Naive thymus-derived CD4-positive, alpha-beta T cell (primary cell): ENCODE measurements at places on chromosomes 7 and 10. TPM values are rescaled to one million over a fixed set of nuclear protein-coding genes. Genes with fewer than 3 reads are reported as not detected.

Gene CUTC
- polyA plus RNA-seq = 74.3 TPM

Gene SLC13A1
- not detected for polyA plus RNA-seq

Gene PRR15
- polyA plus RNA-seq = not detected

Gene REPIN1
- 46.7 TPM for polyA plus RNA-seq

Gene ITGA8
- not detected for polyA plus RNA-seq

Gene GBX1
- not detected for polyA plus RNA-seq

Gene A1CF
- not detected for polyA plus RNA-seq

Gene PRF1
- polyA plus RNA-seq = 27.6 TPM

Gene ATP6V1F
- polyA plus RNA-seq = 340 TPM

Gene PNLIPRP2
- polyA plus RNA-seq = not detected

- H3K4me1 ChIP-seq = no peaks in the 10 kb centered on the region
- H3K27me3 ChIP-seq = no peaks in the 10 kb centered on the region
- H3K27ac ChIP-seq = no peak overlapping the region
- DNase-seq = no peak
- H3K36me3 ChIP-seq = no peaks in the 10 kb centered on the region
- H3K4me3 ChIP-seq = no peak overlapping the region
These were observed 199.9 kb downstream of the ARHGAP12 start for GRCh38 chr10:31728698-31729224.

GRCh38 chr10:9451211-9451773, 1396.8 kb downstream of the GATA3 start:
- H3K27ac ChIP-seq = no peak overlapping the region
- no peaks in the 10 kb centered on the region for H3K36me3 ChIP-seq
- no peak for DNase-seq
- H3K4me3 ChIP-seq = no peak overlapping the region

- H3K36me3 ChIP-seq = no peaks in the 10 kb centered on the region
- peaks cover 6% of the 10 kb centered on the region for H3K4me1 ChIP-seq
- no peak for DNase-seq
- H3K4me3 ChIP-seq = peak overlapping the region; percentile 42
- peaks cover 24% of the 10 kb centered on the region for H3K27me3 ChIP-seq
These were observed 2.5 kb upstream of the TMEM178B start for GRCh38 chr7:141071260-141071854.

- no peaks in the 10 kb centered on the region for H3K4me1 ChIP-seq
- DNase-seq = no peak
- no peaks in the 10 kb centered on the region for H3K27me3 ChIP-seq
- H3K36me3 ChIP-seq = no peaks in the 10 kb centered on the region
These were observed 110.4 kb downstream of the OSBPL3 start for GRCh38 chr7:24869572-24869971.

DNA sequence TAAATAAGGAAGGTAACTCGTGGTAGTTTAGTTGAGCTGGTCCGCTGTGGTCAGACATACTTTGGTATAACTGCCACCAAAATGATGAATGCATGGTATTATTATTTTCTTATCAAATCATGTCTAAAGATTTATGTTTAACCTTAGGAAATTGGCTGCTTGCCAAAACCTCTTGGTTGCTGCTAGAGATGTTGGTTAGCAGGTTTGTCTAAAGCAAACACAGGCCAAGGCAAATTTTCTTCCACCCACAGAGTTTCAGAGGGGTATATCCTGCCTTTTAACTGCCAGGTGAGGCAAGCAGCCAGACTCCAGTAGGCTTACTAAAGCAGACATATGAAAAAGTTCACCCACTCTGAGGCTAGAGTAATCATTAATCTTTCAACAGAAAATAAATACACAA, 101.4 kb downstream of the SEMA3E start:
- H3K27ac ChIP-seq = no peak overlapping the region
- H3K4me1 ChIP-seq = no peaks in the 10 kb centered on the region
- no peaks in the 10 kb centered on the region for H3K36me3 ChIP-seq
- no peak overlapping the region for H3K4me3 ChIP-seq
- DNase-seq = no peak

- no peaks in the 10 kb centered on the region for H3K27me3 ChIP-seq
- H3K27ac ChIP-seq = no peak overlapping the region
- no peaks in the 10 kb centered on the region for H3K36me3 ChIP-seq
- H3K4me3 ChIP-seq = no peak overlapping the region
- DNase-seq = no peak
These were observed 32.8 kb downstream of the CPVL start for GRCh38 chr7:29113384-29114102.

- H3K4me1 ChIP-seq = peaks cover 5% of the 10 kb centered on the region
- DNase-seq = no peak
- peaks cover 8% of the 10 kb centered on the region for H3K36me3 ChIP-seq
- H3K4me3 ChIP-seq = no peak overlapping the region
- H3K27me3 ChIP-seq = no peaks in the 10 kb centered on the region
These were observed 15.2 kb upstream of the DNAAF5 start for GRCh38 chr7:711093-711921.

GRCh38 chr7:129923709-129924108, 29.1 kb downstream of the UBE2H start:
- H3K27me3 ChIP-seq = no peaks in the 10 kb centered on the region
- no peaks in the 10 kb centered on the region for H3K36me3 ChIP-seq
- H3K27ac ChIP-seq = no peak overlapping the region
- DNase-seq = no peak
- H3K4me1 ChIP-seq = peaks cover 10% of the 10 kb centered on the region

- H3K4me3 ChIP-seq = no peak overlapping the region
- H3K27me3 ChIP-seq = no peaks in the 10 kb centered on the region
- DNase-seq = no peak
- H3K36me3 ChIP-seq = no peaks in the 10 kb centered on the region
These were observed 96.7 kb upstream of the PDCD4 start for GRCh38 chr10:110775020-110775375.

DNA sequence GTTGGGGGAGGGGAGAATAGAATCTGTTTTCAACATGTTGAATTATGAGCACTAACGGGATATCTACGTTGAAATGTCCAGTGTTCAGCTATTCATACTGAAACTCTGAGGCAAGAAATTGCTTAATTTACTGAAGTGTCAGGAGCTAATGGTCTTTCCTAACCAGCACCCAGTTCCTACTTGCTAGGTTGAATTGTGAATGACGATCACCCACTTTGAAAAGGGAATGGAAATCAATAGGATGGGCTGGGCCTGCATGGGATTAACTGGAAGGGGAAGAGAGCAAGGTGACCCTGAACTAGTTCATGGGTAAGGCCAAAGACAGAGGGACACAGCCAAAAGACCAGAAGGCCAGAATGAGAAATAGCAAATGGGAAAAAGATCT, 51.3 kb downstream of the HIPK2 start:
- H3K4me1 ChIP-seq = peaks cover 29% of the 10 kb centered on the region
- H3K27ac ChIP-seq = no peak overlapping the region
- DNase-seq = no peak
- H3K36me3 ChIP-seq = no peaks in the 10 kb centered on the region
- H3K27me3 ChIP-seq = no peaks in the 10 kb centered on the region

GRCh38 chr10:125057158-125058001, 103.0 kb downstream of the CTBP2 start:
- H3K4me3 ChIP-seq = no peak overlapping the region
- H3K36me3 ChIP-seq = no peaks in the 10 kb centered on the region
- no peak for DNase-seq
- H3K27ac ChIP-seq = no peak overlapping the region

DNA sequence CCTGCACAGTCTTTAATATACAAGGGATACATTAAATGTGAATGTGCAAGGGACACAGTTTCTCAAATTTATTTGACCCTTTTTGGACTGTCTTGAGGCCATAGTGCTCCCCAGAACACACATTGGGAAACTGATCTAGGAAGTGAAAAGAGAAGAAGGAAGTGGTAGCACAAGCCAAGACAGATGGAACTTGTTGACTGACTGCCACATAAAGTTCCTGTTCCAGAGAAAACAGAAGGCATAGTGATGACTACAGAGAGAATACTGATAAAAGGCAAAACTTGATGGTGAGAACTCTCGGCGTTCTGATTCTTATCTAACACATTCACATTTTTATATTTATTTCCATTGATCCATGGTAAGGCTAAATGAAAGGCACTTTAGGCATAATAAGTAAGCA, 1216.4 kb downstream of the CNTNAP2 start:
- H3K27me3 ChIP-seq = no peaks in the 10 kb centered on the region
- DNase-seq = no peak
- H3K27ac ChIP-seq = no peak overlapping the region
- no peak overlapping the region for H3K4me3 ChIP-seq

DNA sequence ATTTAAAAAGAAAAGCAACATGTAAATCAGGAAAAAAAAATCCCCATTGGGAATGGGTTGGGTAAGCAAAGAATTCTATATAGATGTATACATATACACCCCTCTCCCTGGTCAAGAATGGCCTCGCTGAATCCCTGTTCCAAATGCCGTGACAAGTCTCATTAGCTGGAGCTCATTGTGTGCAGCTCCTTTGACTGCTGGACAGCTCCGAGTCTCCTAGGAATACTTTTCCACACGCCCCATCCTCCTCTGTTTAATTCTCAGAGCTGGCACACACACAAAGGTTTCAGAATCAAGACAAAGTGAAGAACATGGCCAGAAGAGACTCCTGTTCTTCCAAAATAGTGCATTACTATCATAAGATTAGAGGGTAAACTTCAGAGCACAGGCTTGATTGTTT, 130.9 kb upstream of the MKLN1 start:
- H3K4me3 ChIP-seq = no peak overlapping the region
- no peaks in the 10 kb centered on the region for H3K4me1 ChIP-seq
- H3K36me3 ChIP-seq = no peaks in the 10 kb centered on the region
- no peak overlapping the region for H3K27ac ChIP-seq

GRCh38 chr10:131691481-131692090, 209.2 kb upstream of the PPP2R2D start:
- H3K4me3 ChIP-seq = no peak overlapping the region
- H3K4me1 ChIP-seq = no peaks in the 10 kb centered on the region
- H3K27ac ChIP-seq = no peak overlapping the region
- no peaks in the 10 kb centered on the region for H3K36me3 ChIP-seq
- no peaks in the 10 kb centered on the region for H3K27me3 ChIP-seq

DNA sequence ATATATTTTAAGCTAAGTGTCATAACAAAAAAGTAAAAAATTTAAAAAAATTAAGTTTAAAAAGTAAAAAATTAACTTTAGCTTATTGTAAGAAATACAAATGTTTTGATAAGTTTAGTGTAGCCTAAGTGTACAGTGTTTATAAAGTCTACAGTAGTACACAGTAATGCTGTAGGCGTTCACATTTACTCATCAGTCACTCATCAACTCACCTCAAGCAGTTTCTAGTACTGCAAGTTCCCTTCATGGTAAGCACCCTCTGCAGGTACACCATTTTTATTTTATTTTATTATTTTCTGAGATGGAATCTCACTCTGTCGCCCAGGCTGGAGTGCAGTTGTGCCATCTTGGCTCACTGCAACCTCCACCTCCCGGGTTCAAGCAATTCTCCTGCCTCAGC, 316.0 kb downstream of the FGFR2 start:
- DNase-seq = no peak
- H3K36me3 ChIP-seq = no peaks in the 10 kb centered on the region
- no peak overlapping the region for H3K4me3 ChIP-seq
- no peaks in the 10 kb centered on the region for H3K4me1 ChIP-seq
- no peaks in the 10 kb centered on the region for H3K27me3 ChIP-seq

DNA sequence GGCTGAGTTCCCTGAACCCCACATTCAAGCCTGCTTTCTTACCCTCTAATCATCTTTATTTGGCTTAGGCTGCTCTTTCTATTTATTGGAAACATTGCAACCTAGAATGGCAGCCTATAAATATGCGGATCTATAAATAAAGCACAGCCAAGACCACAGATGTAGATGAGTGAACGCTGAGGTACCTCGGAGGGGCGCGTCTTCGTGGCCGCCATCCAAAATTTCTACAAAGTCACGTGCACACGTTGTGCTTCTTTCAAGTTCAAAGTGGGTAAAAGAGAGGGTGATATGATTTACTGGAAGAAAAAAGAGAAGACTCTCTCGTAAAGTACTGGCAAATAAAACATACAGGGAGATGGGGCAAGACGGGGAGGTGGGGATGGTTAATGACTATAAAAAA, 132.6 kb upstream of the RSU1 start:
- H3K27me3 ChIP-seq = no peaks in the 10 kb centered on the region
- no peaks in the 10 kb centered on the region for H3K36me3 ChIP-seq

DNA sequence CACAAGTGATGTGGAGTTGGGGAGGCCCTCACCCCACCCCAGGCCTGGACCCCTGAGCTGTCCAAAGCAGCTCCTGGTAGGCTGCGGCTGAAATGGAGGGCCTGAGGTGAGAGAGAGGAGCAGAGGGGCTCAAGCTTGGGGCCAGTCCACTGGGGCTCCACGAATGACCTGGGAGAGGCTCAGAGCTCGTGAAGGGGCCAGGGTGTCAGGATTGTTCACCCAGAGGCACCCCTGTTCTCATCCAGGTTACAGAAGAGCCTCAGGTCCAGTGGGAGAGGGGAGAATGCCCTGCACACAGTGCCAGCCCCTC, 102.2 kb upstream of the RET start:
- no peak for DNase-seq
- H3K36me3 ChIP-seq = no peaks in the 10 kb centered on the region
- H3K4me1 ChIP-seq = no peaks in the 10 kb centered on the region
- no peaks in the 10 kb centered on the region for H3K27me3 ChIP-seq

DNA sequence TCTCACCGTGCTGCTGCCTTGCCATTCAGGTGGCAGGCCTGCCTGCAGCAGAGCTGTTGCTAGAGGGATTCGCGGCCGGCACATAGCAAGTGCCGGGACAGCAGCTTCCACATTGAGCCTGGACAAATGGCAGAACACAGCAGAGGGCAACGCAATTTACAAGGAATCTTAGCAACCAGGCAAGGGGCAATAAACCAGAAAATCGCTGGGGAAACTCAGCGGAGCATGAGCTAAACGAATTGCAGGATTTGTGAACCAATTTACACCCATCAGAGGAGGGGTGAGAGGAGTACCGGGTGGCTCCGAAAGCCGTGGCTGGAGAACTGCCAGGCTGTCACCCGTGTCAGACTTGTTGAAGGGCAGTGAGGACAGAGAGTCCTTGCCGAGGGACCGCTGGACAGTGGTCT, 58.6 kb upstream of the LOXL4 start:
- DNase-seq = no peak
- H3K27ac ChIP-seq = no peak overlapping the region

DNA sequence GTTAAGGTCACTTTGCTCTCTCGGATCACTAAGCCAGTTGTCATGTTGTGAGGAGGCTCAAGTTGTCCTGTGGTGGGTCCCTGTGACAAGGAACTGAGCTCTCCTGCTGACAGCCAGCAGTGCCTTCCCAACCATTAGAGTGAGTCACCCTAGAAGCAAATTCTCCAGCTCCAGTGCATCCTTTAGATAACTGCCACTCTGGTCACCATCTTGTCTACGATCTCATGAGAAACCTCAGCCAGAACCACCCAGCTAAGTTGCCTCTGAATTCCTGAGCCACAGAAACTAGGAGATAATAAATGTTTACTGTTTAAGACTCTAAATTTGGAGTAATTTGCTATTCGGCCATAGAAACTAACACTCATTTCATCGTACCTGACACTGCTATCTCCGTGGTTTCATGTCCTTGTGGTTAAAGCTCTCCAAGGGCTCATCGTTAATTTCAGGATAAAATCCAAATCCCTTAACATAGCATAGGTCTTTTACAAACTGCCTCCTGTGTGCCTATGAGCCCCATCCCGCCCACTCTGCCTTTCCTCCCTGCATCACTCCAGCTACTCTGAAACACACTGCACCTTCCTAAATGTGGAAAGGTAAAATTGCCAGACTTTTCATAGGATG, 56.5 kb upstream of the WIPF3 start:
- H3K27ac ChIP-seq = no peak overlapping the region
- no peaks in the 10 kb centered on the region for H3K4me1 ChIP-seq
- H3K27me3 ChIP-seq = no peaks in the 10 kb centered on the region
- H3K4me3 ChIP-seq = no peak overlapping the region
